ENCODE measurements at places on chromosomes 4 and X. TPM values are rescaled to one million over a fixed set of nuclear protein-coding genes. Genes with fewer than 3 reads are reported as not detected.

The GAGE12E gene
- not detected for total RNA-seq

- DNase-seq, result peak; percentile 65
Observed at GRCh38 chrX:31832263-31832662, 760.4 kb upstream of the FTHL17 start.

DNA sequence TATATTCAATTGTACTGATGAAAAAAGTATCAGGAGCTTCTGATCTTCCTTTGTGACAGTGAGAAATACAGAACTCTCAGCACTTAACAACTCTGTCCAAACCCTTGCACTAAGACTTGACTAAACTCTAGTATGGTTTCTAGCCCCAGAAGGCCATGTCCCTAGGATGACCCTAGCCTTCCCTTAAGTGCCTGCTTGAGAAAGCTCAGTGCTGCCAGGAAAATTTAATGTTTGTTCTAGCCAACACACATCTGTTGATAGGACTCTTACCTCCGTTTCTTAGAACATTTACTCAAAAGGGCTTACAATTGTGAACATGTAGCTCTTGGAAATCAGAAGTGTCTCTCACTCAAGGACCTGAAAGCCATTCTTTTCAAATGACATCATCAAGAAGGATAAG lies 1055.2 kb upstream of the FTHL17 start:
- DNase-seq, result no peak

GRCh38 chrX:7316280-7316679 lies 168.3 kb upstream of the PUDP start:
- DNase-seq, result peak; percentile 12

DNA sequence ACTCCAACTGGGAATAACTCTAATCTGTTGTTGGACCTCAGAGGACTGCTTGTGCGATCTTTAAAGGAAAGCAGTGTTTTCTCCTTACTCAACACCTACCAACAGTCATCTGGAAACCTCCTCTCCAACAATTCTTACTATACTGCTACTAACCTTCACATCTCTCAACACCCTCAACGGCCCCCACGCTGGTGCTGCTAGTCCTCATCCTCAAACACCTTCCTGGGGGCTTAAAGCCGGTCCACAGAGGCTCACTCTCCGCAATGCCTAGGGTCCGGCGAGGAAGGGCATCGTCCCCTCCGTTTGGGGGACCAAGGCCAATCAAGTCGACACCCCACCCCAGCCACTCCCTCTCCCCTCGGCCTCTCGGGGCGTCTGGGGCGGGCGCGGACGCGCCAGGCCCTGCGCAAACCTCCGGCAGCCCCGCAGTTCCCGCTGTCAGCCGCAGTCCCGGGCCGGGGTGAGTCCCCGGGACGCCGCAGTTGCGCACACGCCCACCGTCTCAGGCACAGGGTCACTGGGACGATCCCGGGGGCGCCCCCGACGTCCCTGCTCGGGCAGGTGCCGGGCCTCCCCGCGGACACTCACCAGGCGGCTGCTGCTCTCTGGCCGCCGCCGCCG lies 418 bp downstream of the TAB3 start:
- no peak for DNase-seq

GRCh38 chrX:57313583-57314215 lies 27.2 kb downstream of the FAAH2 start:
- no peak for DNase-seq

The ENPEP gene
- not detected for total RNA-seq

GRCh38 chr4:3070709-3071500 lies 3.4 kb downstream of the HTT-AS start:
- DNase-seq, result no peak

- no peak for DNase-seq
Observed at GRCh38 chr4:149553959-149554520, 261.6 kb downstream of the IQCM start.

The ZAR1 gene
- total RNA-seq, result not detected
